Upper lobe of left lung (tissue), 6 donors: ENCODE measurements at places on chromosomes 5 and 9. TPM values are rescaled to one million over a fixed set of nuclear protein-coding genes. Genes with fewer than 3 reads are reported as not detected.

GRCh38 chr9:92608241-92608908, 61.6 kb downstream of the IPPK start:
- peak overlapping the region; percentile 22 for H3K27ac ChIP-seq
- H3K27me3 ChIP-seq: no peaks in the 10 kb centered on the region
- no peak for DNase-seq

DNA sequence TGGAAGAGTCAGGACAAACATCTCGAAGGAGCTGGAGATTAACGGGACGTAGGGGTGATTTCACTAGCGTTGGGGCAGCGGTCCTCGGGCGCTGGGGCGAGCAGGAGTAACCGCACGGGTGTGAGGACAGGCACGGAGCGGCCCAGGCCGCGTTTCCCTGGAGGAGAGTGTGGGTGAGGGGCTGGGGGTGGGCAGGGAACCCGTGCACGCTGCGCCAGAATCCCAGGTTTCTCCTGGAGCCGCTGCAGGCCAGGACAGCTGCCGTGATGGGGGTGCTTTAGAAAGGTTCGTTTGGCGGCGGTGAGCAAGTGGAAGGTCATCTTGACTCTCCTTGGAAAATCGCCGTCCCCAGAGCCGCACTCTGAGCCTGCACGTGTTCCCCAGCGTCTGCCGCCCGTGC, 290.2 kb upstream of the IRX1 start:
- no peak for DNase-seq
- no peaks in the 10 kb centered on the region for H3K4me1 ChIP-seq
- no peaks in the 10 kb centered on the region for H3K36me3 ChIP-seq
- no peaks in the 10 kb centered on the region for H3K27me3 ChIP-seq
- no peak overlapping the region for H3K27ac ChIP-seq

- no peaks in the 10 kb centered on the region for H3K27me3 ChIP-seq
- H3K4me3 ChIP-seq: no peak overlapping the region
- H3K4me1 ChIP-seq: peaks cover 37% of the 10 kb centered on the region
- H3K36me3 ChIP-seq: no peaks in the 10 kb centered on the region
Measured at GRCh38 chr9:4939118-4939561, 45.9 kb upstream of the JAK2 start.

DNA sequence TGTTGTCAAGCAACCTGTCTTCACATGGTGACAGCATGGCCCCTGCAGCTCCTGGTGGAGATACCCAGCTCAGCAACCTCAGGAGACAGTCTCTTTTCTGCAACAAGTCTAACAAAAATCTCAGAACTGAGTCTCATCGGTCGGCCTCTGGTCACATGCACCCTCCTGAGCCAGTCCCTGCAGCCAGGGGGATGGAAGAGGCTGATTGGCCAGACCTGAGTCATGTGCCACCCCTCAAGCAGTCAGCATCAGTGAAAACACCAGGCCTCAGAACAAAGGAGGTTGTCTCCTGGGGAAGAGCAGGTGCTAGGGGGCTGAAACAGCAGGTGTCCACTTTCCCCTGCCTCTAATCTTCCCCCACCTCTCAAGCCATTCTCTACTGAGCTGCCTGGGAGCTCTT, 54.4 kb downstream of the SMIM23 start:
- H3K4me3 ChIP-seq: no peak overlapping the region
- H3K27me3 ChIP-seq: no peaks in the 10 kb centered on the region
- DNase-seq: no peak
- no peak overlapping the region for H3K27ac ChIP-seq
- H3K36me3 ChIP-seq: no peaks in the 10 kb centered on the region

The BRD8 gene
- total RNA-seq: 26.9 TPM

DNA sequence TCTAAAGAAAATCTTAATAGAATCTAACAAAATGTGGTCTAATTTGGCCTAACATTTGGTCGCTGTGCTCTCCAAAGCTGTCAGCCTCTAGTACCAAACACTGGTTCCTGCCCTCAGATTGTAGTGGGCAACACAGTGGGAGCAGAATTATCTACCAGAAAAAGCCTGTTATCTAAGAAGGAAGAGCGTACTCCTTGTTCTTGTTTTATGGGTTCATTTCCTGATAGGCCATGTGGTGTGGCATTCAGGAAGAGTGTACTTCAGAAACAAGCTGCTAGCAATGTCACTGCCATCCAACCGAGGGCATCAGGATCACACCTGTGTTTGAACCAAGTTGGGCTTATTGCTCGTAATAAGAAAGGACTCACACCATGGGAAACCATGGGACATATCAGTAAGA, 487.9 kb upstream of the DAP start:
- H3K4me1 ChIP-seq: no peaks in the 10 kb centered on the region
- no peak overlapping the region for H3K4me3 ChIP-seq
- no peak for DNase-seq
- H3K36me3 ChIP-seq: no peaks in the 10 kb centered on the region
- no peaks in the 10 kb centered on the region for H3K27me3 ChIP-seq
- no peak overlapping the region for H3K27ac ChIP-seq

GRCh38 chr5:56409331-56410190, 176.4 kb upstream of the ANKRD55 start:
- H3K36me3 ChIP-seq: no peaks in the 10 kb centered on the region
- no peaks in the 10 kb centered on the region for H3K27me3 ChIP-seq
- no peak overlapping the region for H3K4me3 ChIP-seq
- no peak overlapping the region for H3K27ac ChIP-seq
- no peak for DNase-seq
- peaks cover 3% of the 10 kb centered on the region for H3K4me1 ChIP-seq

DNA sequence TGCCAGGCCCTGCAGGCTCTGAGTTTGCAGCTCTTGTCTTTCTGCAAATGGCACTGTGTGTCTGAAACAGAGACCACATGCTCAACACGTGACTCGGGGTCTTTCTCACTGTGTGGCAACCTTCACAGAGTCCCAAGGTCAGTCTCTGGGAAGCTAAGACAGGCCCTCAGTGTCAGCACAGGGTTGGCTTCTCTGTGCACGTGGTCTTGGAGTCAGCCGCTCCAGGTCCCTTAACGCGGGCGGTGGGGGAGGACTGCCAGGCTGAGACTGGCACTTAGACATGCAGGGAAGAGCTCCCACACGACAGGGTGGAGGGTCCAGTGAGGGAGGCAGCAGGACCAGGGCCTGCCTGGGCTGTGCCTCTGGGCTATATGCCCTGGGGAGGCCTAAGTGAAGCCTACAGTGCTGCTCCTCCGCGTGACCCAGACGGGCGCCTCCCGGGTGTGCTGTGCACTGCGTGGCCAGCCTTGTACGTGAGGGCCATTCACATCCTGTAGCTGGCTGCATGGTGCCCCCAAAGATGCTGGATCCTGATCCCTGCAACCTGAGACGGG, 76.8 kb downstream of the ADAMTS2 start:
- H3K36me3 ChIP-seq: no peaks in the 10 kb centered on the region
- H3K27me3 ChIP-seq: no peaks in the 10 kb centered on the region
- H3K4me3 ChIP-seq: no peak overlapping the region
- DNase-seq: peak; percentile 19

- no peaks in the 10 kb centered on the region for H3K4me1 ChIP-seq
- H3K4me3 ChIP-seq: no peak overlapping the region
- H3K27ac ChIP-seq: no peak overlapping the region
- no peak for DNase-seq
- H3K27me3 ChIP-seq: no peaks in the 10 kb centered on the region
Measured at GRCh38 chr9:93244510-93245436, 60.8 kb downstream of the WNK2 start.

The HACD4 gene
- 6.3 TPM for total RNA-seq

DNA sequence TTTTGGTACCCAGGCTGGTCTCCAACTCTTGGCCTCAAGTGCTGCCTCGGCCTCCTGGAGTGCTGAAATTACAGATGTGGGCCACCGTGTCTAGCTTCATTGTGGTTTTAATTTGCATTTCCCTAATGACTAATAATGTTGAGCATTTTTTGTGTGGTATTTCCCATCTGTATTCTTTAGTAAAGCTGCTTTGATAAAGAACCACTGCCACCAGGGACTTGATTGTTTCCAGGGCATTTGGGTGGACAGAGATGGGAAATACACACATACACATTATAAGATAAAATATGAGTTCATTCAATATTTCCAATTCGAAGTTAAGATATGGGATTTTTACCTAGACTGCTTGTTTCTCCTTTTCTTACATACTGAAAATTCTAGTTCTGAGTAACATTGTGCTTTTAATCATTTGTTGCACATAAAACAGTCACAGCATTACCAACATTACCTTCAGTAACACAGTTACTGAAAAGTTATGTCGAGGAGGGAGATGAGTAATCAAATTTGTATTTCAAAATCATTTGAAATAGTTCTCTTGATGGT, 28.9 kb downstream of the HABP4 start:
- no peaks in the 10 kb centered on the region for H3K36me3 ChIP-seq
- no peak overlapping the region for H3K27ac ChIP-seq
- H3K4me1 ChIP-seq: no peaks in the 10 kb centered on the region
- DNase-seq: no peak
- no peak overlapping the region for H3K4me3 ChIP-seq
- no peaks in the 10 kb centered on the region for H3K27me3 ChIP-seq

The IFNA2 gene
- not detected for total RNA-seq

- H3K4me1 ChIP-seq: peaks cover 12% of the 10 kb centered on the region
- no peak overlapping the region for H3K27ac ChIP-seq
- no peaks in the 10 kb centered on the region for H3K27me3 ChIP-seq
- H3K4me3 ChIP-seq: no peak overlapping the region
- peak; percentile 81 for DNase-seq
Measured at GRCh38 chr9:134929193-134930158, 11.8 kb upstream of the FCN1 start.

GRCh38 chr9:7325995-7326394, 473.6 kb downstream of the DMAC1 start:
- no peaks in the 10 kb centered on the region for H3K27me3 ChIP-seq
- H3K36me3 ChIP-seq: no peaks in the 10 kb centered on the region
- H3K27ac ChIP-seq: no peak overlapping the region
- H3K4me3 ChIP-seq: no peak overlapping the region
- no peak for DNase-seq

DNA sequence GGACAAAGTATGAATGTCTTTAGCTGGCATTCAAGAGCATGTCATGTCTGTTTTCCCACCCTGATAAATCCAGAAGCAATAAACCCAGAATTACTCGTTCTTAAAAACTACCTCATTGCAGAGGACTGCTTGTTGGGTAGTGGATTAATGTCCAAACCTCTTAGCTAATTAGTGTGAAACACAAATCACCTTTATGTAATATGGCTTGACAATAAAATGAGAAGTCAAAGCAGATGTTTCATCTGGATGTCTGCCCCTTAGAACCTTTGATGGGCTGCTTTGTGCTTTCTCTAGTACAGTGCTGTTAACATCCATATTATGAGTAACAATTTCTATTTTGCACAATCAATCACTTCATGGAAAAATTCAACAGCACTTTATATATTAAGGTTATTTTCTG, 149.1 kb upstream of the TUT7 start:
- no peaks in the 10 kb centered on the region for H3K27me3 ChIP-seq
- no peak for DNase-seq
- peaks cover 9% of the 10 kb centered on the region for H3K4me1 ChIP-seq
- H3K36me3 ChIP-seq: no peaks in the 10 kb centered on the region
- no peak overlapping the region for H3K4me3 ChIP-seq

DNA sequence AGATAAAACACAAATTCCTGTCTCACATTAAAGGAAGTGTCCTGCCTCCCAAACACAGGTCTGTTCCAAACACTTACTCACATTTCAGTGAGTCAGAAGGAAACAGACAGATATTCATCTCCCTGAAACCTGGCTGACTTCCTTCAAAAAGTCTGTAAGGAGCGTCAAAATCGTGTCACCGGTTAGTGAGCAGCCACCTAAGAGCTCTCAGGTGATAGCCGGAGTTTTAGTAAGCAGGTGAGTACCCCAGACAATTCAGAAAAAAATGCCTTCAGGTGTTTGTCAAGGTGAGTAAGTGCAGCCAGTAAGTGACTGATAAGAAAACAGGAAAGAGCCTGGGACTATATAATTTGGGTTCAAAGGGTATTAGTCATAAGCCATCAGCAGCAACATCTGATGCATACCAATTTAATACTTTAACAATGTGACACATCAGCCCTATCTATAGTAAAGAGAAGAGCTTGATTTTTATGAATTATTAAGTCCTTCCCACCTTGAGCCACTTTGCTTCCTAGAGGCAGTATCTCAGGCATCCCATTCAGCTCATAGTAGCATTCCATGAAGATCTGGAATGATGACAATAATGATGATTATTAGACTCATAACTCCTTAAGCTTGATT, 1.3 kb upstream of the ITGA2 start:
- DNase-seq: no peak
- H3K27ac ChIP-seq: peak overlapping the region; percentile 82
- H3K27me3 ChIP-seq: no peaks in the 10 kb centered on the region
- peaks cover 12% of the 10 kb centered on the region for H3K4me1 ChIP-seq

The ACTBL2 gene
- not detected for total RNA-seq

The PTGR1 gene
- total RNA-seq: 37.7 TPM

DNA sequence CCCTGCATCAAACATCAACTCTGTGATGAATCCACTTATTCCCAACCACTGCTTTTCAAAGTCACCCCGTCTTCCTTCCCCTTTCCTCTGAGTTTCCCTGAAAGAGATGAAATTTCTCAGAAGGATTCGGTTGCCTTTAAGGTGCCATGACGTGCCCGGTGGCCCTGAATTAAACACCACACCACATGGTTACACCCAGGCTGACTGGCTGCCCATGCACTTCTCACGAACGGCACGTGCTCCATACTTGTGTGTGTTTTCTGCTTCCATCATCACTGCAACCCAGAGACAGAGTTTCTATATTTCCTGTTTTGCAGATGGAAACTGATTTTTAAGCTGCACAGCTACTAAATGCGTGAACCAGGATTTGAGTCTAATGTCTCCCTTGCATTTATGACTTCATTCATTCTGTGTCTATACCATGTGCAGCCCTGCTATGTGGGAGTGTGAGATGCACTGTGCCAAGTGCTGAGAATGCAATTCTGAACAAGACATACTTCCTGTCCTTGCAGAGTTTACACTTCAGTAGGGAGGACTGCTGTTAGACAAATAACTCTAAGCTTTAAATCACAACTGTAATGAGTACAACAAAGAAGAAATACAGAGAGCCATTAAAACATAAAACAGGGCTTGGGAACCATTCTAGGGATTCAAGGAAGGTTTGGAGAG, 162.9 kb downstream of the NXNL2 start:
- no peak for DNase-seq
- no peaks in the 10 kb centered on the region for H3K36me3 ChIP-seq
- H3K4me3 ChIP-seq: no peak overlapping the region
- no peaks in the 10 kb centered on the region for H3K4me1 ChIP-seq

The PKD2L2 gene
- not detected for total RNA-seq

The PPP2CA gene
- 111 TPM for total RNA-seq

DNA sequence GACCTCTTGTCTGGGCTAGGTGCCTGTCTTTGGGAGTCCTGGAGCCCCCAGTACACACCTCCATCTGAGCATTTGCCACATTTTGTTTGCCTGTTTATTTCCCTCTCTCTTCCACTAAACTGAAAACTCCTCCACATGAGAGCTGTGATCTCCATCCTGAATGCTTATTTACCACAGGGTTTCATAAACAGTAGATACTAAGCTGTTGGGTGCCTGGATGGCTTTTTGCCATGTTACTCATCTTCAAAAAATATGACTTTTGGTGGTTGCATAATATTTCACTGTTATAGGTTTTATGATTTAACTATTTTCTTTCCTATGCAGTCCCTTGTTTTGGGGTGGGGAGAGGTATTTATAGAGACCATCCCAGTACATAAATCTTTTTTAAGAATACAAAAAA, 99.6 kb downstream of the APBA1 start:
- no peak for DNase-seq
- H3K27ac ChIP-seq: no peak overlapping the region
- H3K4me1 ChIP-seq: no peaks in the 10 kb centered on the region
- no peaks in the 10 kb centered on the region for H3K27me3 ChIP-seq

The CDH9 gene
- not detected for total RNA-seq
